ENCODE measurements at places on chromosomes 11 and 22. TPM values are rescaled to one million over a fixed set of nuclear protein-coding genes. Genes with fewer than 3 reads are reported as not detected.

DNA sequence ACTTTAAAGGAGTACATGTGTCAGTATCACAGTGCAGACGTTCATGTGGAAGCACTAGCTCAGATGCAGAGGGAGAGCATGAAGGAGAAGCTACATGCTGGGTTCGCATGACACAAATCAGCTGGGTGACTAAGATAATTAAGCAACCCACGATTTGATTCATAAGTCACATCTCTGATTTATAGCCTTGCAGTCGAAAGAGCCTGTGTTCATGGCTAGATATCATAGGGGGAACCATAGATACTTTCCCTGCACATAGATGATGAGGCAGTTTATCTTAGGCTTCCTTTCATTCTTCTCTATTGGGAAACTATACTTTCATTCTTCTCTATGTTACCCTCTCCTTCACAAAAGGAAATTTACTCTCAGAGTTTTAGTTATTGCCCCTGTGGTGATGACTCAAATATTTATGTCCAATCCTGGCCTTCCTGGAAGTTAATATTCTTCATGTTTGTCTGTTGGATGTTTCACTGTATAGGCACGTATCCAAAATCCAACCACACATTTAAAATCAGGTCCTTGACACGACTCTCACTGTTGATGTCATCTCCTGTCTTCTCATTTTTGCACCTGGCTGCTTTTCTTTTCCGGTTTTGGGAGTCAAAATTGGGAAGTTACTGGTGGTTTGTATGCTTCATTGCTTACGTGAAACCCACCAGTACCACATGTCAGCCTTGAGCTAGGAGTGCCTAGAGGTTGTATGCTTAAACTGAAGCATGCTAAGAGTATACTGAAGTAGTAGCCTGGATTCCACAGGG lies 56.3 kb upstream of the SLC5A12 start:
- DNase-seq, result no peak

DNA sequence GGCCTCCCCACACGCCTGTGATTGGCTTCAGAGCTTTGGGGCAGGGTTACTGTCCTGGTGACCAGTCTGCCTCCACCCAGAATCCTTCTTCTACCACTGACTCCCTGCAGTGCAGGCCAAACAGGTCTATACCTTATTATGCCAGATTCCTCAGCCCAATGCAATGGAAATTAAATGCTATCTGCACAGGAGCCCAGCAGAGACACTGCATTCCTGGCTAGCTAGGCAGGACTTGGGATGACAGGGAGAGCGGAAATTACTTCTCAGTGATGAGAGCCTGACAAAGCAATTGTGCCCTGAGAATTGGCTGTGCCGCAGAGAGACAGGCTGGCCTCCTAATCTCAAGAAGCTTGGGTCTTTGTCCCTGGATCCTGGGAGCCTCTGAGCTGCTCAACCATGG lies 143.8 kb upstream of the NCAM1 start:
- DNase-seq, result no peak

TBX1 gene
- total RNA-seq, result 0.40 TPM

CCND1 gene
- total RNA-seq, result 82.6 TPM

DNA sequence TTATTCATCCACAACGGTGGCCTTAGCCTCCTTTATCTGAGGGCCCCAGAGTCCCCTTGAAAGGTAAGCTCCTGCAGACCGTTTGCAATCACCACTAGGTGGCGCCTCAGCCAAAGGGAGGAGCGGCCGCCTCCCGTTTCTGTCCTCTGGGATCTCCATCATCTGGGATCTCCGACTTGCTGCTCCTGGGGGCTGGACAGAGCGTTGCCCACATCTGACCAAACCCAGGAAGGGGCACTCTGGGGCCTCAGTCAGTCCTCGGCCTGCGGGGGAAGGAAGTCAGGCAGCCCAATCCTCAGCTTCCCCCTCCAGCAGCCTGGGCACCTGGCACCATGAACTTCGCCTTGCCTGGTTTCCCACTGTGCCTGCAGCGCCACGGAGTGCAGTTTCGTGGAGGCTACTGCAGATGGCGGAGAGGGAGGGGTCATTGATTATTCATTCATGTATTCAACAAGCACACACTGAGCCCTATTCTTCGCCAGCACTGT lies 23.5 kb downstream of the TP53I11 start:
- DNase-seq, result peak; percentile 69

SPI1 gene
- total RNA-seq, result 10.9 TPM

- peak; percentile 87 for DNase-seq
Measured at GRCh38 chr22:32579529-32580220, 105.1 kb downstream of the FBXO7 start.

- DNase-seq, result no peak
Measured at GRCh38 chr22:35450824-35451569, 51.1 kb downstream of the MCM5 start.

OR52N4 gene
- total RNA-seq, result not detected

DNA sequence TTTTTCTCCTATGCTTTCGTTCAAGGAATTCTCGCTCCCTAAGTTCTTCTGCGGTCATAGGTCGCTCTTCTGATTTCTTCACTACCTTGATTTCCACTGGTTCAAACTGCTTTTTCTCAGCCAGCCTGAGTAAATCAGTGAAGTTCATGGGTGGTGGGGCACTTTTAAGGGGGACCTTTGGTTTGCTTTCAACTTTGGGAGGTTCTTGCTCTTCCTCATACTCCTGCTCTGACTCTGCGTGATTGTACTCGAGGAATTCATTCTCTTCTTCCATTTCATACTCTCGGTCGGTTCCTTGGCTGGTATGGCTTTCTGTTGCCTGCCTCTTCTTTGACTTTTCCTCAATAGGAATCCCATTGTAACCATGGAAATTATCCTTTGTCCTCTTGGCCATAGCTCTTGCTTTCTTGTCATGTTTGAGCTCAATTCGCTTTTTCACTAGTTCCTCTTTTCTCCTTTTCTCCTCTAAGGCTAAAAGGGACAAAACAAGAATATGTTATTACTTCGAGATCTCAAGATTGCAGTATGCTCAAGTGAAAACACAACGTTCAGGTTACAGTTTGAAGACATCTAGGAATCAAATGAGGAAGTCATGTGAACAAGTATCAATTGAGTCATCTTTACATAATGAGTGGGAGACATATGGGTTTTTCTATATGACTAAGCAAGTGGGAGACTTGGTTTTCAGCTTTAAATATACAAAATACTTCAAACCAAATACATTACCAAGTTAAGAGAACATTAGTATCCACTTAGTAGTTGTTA lies 16.2 kb downstream of the MISFA start:
- no peak for DNase-seq

B3GAT3 gene
- 16.8 TPM for total RNA-seq

DNA sequence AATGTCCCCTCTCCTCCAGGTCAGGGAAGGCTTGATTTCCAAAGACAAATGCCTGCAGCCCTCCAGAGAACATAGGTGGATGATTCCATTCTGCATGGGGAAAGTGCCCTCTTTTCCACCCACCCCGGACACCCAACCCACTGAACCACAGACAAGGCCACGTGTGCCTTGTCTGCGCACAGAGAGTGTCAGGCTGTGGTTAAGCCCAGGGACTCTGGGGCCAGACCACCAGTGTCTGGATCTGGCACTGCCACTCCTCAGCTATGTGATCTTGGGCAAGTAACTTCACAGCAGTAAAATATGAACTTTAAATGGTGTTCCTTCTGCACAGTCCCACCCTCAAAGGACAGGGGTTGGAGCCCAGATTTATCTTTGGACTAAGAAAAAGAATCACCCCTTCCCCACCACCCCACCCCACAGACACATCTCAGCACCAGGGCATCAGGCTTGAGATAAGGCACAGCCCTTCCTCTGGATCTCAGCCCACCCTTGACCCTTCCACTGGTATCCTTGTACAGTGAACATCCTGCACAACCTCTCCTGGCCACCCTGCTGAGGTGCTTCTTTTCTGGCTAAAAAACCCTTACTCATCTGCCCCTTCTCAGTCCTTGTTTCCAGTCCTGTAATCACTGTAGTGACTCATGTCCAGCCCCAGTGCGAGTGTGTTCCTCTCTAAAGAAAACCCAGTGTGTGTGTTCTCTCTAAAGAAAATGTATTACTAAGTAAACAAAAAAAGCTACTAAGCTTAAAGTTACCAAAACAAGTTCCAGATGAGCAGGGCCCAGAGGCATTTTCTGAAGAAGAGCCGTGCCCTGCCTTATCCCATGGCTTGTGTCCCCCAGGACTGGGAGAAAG lies 1.9 kb upstream of the PTGDR2 start:
- DNase-seq, result no peak

DNA sequence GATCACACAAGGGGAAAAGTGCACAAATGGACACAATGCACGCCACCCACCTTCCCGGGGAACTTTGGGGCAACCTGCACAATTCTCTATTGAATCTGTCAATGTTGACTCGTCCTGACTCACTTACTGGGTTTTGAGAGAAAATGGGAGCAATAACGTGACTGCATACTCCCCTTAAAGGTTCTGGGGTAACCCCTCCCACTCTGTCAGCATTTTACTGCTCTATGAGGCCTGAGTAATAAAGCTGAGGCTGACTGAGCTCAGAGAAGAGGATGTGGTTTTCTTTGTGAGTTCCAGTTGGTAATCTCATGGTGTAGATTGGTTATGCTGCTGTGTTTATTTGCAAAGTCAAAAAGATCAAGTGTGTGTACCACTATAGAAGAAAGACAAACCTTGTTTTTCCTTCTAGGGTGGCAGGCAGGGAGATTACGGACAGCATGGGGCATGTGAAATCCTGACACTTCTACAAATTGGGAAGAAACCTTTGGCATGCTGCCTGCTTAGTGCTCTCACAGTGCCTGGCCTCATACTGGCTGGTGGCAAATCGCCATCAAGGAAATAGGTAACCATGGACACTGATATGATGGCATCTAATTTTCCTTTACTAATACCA lies 16.1 kb upstream of the APOA1 start:
- DNase-seq, result no peak

CLTCL1 gene
- 4.5 TPM for total RNA-seq

DNA sequence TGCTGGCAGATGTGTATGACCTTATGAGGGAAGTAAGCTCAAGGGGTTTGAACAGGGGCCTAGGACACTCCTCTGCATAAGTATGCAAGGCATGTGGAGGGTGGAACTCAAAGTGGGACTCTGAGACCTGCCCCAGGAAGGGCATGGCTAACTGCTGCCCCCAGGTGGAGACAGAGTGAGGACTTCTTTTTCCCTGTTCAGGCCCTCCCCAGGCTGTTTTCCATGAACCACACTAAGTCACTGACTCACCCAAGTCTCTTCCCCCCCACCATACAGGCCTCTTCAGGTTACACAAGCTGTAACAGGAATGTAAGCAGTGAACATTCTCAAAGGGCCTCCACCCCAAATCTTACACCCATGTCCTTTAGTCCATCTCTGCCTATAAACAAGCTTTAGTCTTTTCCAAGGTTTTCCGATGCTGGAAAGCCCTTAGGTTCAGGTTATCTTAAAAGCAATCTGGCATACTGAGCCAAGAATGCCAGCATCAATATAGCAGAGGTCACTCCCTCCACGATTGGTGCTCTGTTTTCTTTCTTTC lies 13.1 kb downstream of the EEF1G start:
- DNase-seq, result peak; percentile 81

DNA sequence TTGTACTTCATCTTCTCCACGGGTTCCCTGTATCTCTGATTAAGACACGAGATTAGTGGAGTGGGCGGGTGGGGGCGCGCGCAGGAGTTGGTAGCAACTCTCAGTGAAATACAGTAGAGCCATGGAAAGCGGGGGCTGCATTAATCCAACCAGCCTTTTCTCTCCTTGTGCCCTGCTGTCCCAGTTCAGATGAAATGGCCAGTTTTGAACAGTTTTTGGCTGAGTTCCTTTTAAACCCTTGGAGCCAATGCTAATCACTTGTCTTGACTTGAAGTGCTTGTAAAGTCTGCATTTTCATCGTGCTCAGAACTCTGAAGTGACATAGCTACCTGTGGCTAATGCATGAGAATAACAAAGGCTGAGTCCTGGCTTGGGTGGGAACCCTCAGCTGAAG lies 734 bp upstream of the TMEM123 start:
- DNase-seq, result no peak

Measured in left lobe of liver (tissue), 2 donors.